Dorsolateral prefrontal cortex (tissue), 122 donors: ENCODE measurements at places on chromosomes 13 and 19.

- no peak for DNase-seq
These were observed 19.9 kb downstream of the ZNF574 start for GRCh38 chr19:42095814-42096230.

DNA sequence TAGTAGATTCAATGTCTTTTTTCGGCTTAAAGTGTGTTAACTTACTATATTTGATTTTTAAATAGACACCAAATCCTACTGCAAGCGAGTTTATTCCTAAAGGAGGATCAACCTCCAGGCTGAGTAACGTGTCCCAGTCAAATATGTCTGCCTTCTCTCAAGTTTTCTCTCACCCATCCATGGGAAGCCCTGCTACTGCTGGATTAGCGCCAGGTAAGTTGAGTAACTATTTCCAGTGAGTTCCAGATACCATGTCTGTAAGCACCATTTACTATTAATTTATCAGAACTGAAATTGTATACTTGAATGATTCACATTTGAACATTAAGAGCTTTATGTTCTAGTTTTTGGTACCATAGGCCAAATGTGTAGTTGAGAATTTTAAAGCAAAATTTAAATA lies 81.8 kb downstream of the PAN3 start:
- DNase-seq, result no peak

GRCh38 chr19:17790059-17790780 lies 4.7 kb upstream of the B3GNT3 start:
- DNase-seq, result no peak

DNA sequence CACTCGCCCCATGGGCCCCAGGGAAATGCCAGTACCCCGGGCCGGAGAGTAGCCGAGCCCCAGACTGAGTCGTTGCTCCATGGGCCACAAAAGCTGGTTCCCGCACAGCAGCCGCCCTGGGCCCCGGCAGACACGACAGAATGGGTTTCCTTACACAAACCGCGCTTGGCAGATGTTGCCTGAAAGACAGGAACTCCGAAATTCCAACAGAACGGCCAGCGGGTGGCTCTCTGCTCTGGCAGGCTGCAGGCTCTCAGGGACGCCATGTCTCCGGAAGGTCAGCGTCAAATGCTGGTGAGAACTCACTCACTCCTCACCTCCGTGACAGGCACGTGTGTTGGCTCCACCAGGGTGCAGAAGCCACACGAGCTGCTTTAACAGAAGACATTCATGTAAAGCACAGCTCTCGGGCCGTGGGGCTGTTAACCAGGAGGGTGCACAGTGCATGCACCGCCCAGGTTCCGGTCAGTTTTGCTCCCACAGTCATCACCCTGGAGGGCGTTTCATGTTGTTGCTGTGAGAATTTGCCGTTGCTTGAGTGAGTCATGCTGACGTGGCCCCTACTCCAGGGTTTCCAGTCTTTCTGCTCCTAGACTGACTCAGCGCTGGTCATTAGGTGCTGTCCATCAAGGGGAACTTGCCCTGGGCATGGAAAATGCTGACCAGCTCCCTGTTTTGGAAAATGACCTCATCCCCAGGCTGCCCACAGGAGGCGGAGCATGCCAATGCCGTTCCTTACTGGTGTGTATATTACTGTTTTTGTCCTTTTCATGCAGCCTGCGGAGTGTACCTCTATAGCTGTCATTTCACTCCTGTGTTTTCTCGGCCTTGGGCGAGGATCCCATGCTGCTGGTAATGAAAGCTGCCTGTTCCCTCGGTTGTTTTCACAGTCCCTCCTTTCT lies 44.8 kb downstream of the ANKRD10 start:
- DNase-seq, result no peak

- no peak for DNase-seq
These were observed 420.4 kb upstream of the GPC6 start for GRCh38 chr13:92806215-92806614.

GRCh38 chr19:46189971-46190888 lies 39.3 kb upstream of the IGFL1 start:
- no peak for DNase-seq

DNA sequence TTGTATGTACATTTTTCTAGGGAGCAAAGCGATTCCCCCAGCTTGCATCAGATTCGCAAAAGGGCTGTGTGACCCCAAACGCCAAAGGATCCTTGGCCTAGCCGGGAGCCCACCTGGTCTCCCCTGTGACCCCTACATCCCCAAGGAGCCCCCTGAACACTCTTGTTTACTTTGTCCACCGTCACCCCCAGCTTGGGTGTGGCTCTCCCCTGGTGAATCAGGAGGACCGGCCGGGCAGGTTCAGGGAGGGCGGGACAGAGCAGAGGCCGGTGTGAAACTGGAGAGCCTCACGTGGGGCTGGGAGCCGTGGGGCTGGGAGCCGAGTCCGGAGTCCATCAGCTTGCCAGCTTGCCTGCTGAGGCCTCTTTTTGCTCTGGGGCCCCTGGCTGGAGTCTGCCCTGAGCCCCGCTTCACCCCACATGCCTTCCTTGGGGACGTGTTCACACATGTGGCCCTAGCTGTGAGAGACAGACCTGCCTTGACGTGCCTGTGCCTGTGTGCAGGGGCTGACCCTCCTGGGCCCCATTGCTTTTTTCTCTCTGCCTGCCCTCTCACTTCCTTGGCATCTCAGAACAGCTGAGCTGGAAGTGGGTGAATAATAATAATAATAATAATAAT lies 2.0 kb downstream of the ITPKC start:
- DNase-seq, result no peak

- no peak for DNase-seq
These were observed 675 bp downstream of the PPP1R14A start for GRCh38 chr19:38255383-38256014.

GRCh38 chr13:40586886-40587565 lies 79.4 kb downstream of the FOXO1 start:
- no peak for DNase-seq
